ENCODE measurements at places on chromosomes 7 and 10.

DNA sequence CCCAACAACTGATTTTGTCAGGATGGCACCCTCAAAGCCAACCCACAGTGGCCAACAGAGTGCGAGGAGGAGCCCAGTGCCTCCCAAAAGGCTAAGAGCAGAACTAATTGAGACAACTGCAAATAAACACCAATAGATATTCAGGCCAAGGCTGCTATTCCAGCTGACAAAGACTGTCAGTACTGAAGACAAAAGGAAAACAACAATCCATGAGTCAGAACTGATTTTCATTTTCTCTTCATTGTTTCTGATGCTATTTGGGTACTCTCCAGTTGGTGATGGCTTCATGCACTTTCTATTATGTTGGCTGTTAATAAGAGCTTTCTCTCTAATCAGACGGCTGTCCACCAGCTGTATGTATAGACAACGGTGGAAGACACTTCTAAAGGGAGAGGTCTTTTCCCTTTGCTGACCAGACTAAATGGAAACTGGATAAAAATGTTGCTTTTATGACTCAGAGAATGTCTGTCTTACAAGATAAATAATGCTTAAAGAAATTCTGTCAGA, 515.9 kb downstream of the PARD3 start:
- no peak for DNase-seq

- DNase-seq, result no peak
Observed at GRCh38 chr10:50946991-50947781, 61.8 kb upstream of the A1CF start.

DNA sequence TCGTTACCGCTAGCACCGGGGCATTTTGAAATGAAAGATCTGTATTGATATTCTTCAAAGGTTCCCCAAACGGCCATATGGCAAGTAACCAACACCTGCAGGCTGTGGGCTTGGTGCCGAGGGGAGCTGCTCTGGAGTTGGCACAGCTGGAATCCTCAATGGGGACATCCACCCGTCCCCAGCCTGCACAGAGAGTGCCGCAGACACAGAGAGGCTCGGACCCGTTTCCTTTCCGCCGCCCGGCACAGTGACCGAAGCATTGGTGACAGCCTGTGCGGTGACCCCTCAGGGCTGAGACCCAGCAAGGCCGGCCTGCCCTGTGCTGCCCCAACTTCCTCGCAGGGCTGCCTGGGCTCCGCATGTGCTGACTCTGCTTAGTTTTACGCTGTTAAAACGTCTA, 4.5 kb downstream of the CFAP46 start:
- no peak for DNase-seq

GRCh38 chr7:16592395-16592794, 53.2 kb downstream of the ANKMY2 start:
- DNase-seq, result no peak

- no peak for DNase-seq
Observed at GRCh38 chr7:157224627-157225026, 85.9 kb downstream of the UBE3C start.

DNA sequence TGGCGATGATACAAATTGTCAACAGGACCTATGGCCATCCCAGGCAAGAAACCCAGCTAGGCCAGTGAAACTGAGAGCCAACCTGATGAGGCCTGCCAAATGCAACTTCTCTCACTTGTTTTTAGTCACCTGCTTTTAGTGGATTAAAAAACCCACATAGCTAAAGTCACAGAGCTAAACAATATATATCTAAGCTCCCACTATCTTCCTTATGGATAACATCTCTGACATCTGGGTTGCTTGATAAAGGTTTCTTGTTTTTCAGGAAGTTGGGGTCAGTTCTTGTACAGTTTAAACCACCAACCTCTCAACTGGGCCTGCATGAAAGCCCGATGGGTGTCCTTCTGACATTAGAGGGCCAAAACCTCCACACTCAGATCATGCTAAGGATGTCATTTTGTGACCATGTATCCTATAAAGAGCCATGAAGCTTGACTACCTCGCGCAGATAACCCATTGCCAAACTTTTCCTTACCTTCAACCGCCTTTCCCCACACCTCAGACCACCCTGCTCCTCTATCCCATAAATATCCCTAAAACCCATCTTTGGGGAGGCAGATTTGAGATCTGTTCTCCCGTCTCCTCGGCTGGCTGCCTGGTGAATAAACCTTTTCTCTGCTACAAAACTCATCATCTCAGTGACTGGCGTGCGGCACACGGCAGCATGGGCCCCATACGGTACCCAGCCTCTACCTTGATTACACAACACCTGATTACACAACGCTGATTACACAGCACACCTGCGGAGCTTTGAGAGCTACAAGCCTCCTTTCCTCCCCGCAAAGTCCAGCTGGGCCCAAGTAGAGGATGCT, 797 bp upstream of the STMP1 start:
- no peak for DNase-seq

GRCh38 chr7:150973571-150974451, 4.3 kb downstream of the KCNH2 start:
- DNase-seq, result no peak

DNA sequence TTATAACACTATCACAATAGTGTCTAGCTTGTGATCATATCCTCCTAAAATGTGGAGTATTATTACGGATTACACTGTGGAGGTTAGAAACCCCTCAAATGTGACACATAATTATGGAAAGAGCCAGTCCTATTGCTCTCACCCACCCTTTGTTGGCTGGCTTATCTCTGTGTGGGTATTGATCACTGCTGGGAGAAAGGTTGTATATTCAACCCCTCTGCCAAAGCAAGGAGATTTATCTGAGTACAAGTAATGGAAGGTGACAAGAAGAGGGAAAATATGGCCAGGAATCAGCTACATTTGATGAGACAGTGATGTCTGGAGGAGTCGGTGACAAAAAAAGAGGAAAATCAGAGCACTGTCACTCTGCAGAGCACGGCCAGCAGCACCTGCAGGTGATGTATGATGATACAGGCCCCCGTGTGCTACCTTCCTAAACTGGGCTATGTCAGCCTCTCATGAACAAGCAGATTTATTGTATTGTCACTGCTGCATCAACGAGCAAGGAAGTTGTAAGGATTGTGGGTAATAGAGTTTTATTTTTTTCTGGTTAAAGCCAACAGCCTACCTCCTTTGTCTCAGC, 235.3 kb downstream of the PHF14 start:
- DNase-seq, result no peak

- DNase-seq, result peak; percentile 2
Observed at GRCh38 chr7:146772601-146773000, 656.0 kb downstream of the CNTNAP2 start.

DNA sequence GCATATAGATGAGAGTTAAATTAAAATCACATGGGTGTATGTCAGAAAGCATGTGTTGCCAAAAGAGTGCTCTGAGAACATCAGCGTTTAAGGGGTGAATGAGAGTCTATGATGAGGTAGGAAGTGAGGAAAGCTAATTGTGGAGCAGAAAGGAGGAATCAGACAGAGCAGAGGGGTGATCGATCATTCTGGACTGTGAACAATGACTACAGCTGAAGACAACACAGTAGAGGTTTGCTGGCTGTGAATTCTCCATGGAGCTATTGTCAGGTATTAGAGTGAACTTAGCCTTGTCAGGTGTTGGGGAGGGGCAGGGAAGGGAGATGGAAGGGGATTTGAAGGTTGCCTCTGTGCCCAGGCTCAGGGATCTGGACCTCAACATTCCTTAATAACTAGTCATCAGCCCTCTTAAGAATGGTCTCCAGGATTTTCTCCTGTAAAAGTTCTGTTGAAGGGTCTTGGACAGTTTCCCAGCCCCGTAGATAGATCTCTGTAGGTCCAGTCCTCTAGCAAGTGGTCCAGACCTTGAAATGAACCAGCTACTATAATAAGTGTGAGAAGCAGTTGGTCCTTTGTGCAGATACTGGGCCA, 57.1 kb downstream of the KIF5B start:
- DNase-seq, result no peak

GRCh38 chr7:114085592-114086501, 167.0 kb upstream of the PPP1R3A start:
- DNase-seq, result no peak

DNA sequence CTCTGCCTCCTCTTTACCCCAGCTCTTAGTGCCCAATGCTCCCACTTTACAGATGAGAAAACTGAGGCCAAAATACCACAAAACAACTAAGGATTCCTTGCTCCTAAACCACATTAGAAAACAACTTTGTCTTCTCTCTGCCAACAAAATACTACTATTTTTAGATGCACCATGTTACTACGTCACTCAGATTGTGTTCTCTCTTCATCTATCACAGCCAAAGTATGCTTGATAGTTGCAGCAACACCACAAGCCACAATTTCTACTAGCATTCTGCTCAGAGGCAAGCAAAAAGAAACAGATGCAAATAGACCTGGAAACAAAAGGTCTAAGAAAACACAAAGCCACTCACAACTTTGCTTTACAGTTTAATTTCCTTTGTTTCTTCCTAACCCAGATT, 3.3 kb upstream of the PDE1C start:
- no peak for DNase-seq

- no peak for DNase-seq
Observed at GRCh38 chr7:41820111-41820671, 117.3 kb upstream of the INHBA start.

DNA sequence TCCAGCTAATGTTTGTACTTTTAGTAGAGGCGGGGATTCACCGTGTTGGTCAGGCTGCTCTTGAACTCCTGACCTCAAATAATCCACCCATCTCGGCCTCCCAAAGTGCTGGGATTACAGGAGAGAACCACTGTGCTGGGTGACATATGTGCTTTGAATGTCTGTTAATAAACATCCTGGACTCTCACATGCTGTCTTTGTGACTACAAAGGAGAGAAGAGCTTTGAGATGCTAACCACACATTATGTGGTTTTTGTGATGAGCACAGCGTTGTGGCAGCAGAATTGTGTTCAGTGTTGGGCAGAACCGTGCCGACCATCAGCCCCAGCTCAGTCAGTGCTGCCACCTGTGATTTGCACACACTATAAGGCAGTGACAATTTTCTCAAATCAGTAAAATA, 500.1 kb upstream of the KLF6 start:
- DNase-seq, result no peak

DNA sequence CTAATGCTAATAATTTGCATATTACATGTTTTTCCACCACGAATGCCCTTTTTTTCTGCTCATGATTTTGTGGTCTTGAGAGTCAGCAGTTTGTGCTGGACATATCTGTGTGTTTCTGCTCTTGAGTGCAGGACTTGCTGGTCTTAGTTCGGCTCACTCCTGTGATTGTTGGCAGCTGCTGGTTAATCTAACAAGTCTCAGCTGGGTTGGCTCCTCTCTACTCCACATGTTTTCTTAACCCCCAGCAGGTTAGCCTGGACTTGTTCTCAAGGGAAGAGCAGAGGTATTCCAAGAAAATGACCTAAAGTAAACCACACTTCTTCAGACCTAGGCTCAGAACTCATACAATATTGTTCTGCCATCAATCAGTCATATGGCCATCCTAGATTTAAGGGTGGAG, 1238.9 kb downstream of the XPNPEP1 start:
- no peak for DNase-seq

GRCh38 chr7:78736548-78736947, 716.9 kb downstream of the MAGI2 start:
- DNase-seq, result no peak

DNA sequence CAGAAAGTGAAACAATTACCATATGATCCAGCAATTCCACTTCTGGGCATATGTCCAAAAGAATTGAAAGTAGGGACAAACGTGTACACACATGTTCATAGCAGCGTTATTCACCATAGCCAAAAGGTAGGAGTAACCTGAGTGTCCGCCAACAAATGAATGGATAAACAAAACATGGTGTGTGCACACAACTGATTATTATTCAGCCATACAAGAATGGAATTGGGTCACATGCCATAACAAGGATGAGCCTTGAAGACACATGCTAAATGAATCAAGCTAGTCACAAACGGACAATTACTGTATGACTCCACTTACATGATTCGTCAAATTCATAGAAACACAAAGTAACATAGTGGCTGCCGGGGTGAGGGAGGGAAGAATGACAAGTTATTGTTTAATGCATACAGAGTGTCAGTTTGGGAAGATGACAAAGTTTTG, 4.1 kb upstream of the OIT3 start:
- DNase-seq, result no peak

DNA sequence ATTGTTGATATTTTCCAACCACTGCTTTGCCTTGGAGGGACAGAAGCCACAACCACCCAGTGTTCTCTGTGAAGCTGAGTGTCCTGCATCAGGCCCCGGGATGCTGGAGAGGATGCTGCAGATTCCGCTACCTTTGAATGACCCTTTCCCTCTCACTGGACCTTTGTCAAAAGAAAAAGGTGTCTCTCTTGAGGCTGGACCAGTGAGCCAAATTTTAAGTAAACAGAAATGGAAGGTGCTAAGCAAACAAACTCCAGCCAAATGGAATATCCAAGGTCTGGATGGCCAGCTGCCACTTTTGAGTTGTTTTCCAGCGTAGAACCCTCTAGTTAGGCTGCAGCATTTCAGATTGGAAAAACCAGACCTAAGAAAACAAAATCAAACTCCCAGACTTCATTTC, 145.5 kb downstream of the TRIL start:
- DNase-seq, result no peak

DNA sequence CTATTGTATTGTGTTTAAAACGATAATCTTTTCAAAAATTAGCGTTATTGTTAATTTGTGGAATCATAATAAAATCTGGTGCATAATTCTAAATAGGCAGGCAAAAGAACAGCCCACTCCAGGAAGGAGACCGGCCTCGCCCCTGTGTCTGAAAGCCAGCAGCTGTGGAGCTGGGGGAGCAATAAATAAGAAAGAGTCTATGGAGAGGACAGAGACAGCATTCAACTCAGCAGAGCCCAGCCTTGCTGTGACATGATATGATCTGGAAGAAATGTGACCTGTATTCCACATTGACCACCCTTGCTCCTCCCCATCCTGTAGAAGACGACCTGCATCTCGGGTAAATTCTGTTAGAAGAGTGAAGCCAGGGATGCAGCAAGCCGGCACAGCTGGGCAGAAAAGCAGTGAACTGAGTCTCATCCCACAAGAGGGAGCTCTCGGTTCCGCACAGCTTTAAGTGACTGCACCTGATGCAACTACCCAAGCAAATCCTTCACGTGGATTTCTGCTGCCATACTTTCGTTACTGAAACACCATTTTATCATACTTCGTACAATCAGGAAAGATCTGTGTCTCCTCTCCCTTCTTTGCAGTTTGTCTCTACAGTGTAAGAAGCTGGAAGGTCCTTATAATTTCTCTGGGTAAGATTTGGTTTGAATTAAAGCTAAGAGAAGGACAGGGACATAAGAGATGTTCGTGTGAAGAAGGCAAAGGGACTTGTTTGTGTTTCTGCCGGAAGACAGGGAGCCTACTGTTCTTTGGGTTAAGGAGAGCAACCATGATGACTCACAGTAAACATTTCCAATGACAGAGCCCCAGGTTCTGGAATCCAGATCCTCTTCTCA, 427.1 kb downstream of the GPAM start:
- DNase-seq, result peak; percentile 19

Data from H54 (cell line).